ENCODE measurements at places on chromosomes 2 and 18.

GRCh38 chr18:3666526-3667254 lies 216.7 kb downstream of the TGIF1 start:
- DNase-seq = no peak
- H3K27me3 ChIP-seq = no peaks in the 10 kb centered on the region
- H3K4me1 ChIP-seq = peaks cover 4% of the 10 kb centered on the region
- no peak overlapping the region for H3K27ac ChIP-seq

GRCh38 chr2:24559473-24560113 lies 68.5 kb downstream of the NCOA1 start:
- DNase-seq = no peak
- no peak overlapping the region for H3K27ac ChIP-seq
- no peak overlapping the region for H3K4me3 ChIP-seq
- no peaks in the 10 kb centered on the region for H3K27me3 ChIP-seq
- peaks cover 16% of the 10 kb centered on the region for H3K4me1 ChIP-seq

DNA sequence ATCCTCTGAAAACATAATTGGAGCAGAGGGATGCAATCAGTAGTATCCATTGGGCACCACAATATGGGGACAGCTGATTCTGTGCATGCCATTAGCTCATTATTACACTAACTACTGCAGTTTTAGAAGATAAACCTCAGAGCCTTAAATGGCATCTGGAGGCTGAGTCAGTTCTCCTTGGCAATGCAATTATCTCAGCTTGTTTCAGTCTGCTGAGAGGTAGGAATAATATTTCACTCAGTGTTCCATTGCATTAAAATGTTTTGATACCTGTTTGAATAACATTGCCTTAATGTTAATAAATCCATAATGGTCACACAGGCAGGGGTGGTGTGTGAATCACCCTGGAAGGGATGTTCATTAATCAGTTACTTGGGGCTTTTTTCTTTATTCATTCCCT lies 309.6 kb downstream of the LRRTM1 start:
- no peaks in the 10 kb centered on the region for H3K36me3 ChIP-seq
- H3K27me3 ChIP-seq = no peaks in the 10 kb centered on the region
- H3K27ac ChIP-seq = no peak overlapping the region
- no peak overlapping the region for H3K4me3 ChIP-seq
- DNase-seq = no peak

- peaks cover 18% of the 10 kb centered on the region for H3K36me3 ChIP-seq
- no peaks in the 10 kb centered on the region for H3K27me3 ChIP-seq
- H3K4me3 ChIP-seq = no peak overlapping the region
- no peaks in the 10 kb centered on the region for H3K4me1 ChIP-seq
- DNase-seq = no peak
Observed at GRCh38 chr2:169838743-169839489, 11.7 kb downstream of the UBR3 start.

- H3K27me3 ChIP-seq = no peaks in the 10 kb centered on the region
- no peaks in the 10 kb centered on the region for H3K4me1 ChIP-seq
- no peak for DNase-seq
- no peaks in the 10 kb centered on the region for H3K36me3 ChIP-seq
- no peak overlapping the region for H3K4me3 ChIP-seq
Observed at GRCh38 chr2:58649756-58650155, 408.6 kb upstream of the FANCL start.

DNA sequence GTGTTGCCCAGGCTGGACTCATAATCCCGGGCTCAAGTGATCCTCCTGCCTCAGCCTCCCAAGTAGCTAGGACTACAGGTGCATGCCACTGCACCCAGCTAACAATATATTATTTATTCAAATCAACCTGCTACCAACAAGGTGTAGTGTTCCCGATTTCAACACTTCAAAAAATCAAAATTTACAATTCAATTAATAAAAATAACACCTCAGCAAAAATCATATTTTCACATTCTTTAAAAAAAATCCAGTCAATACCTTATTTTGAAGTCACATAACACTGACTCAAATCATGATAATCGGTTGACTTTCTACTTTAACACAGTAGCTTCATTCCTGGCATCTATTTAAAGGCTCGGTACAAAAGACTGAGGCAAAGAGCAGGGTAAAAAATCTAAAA lies 7.2 kb downstream of the GPR75 start:
- H3K4me1 ChIP-seq = no peaks in the 10 kb centered on the region
- no peaks in the 10 kb centered on the region for H3K36me3 ChIP-seq
- H3K27ac ChIP-seq = no peak overlapping the region
- H3K4me3 ChIP-seq = no peak overlapping the region
- H3K27me3 ChIP-seq = no peaks in the 10 kb centered on the region
- DNase-seq = no peak

DNA sequence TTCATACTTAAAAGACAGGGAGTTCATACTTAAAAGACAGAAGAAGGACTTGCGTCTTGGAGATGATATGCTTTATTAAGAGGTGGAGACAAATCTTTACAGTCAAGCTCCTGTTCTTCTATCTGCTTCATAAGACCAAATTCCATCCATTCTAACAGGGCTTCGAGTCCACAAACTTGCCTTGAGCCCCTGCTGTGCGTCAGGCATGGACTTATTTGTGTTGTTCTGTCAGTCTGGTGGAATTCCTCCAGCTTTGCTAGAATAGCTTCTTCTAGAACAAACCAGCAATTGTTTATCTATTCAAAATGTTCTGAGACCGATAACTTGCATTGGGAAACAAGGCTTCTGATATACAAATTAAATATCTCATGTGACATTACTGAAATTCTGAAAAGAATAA lies 73.9 kb upstream of the SOX11 start:
- no peaks in the 10 kb centered on the region for H3K4me1 ChIP-seq
- no peaks in the 10 kb centered on the region for H3K36me3 ChIP-seq
- no peak for DNase-seq

- H3K4me1 ChIP-seq = no peaks in the 10 kb centered on the region
- no peaks in the 10 kb centered on the region for H3K36me3 ChIP-seq
- no peak overlapping the region for H3K4me3 ChIP-seq
Observed at GRCh38 chr2:191800874-191801273, 46.0 kb downstream of the CAVIN2 start.

- DNase-seq = no peak
- H3K27me3 ChIP-seq = no peaks in the 10 kb centered on the region
- H3K4me3 ChIP-seq = no peak overlapping the region
Observed at GRCh38 chr2:184879671-184880070, 281.3 kb downstream of the ZNF804A start.

DNA sequence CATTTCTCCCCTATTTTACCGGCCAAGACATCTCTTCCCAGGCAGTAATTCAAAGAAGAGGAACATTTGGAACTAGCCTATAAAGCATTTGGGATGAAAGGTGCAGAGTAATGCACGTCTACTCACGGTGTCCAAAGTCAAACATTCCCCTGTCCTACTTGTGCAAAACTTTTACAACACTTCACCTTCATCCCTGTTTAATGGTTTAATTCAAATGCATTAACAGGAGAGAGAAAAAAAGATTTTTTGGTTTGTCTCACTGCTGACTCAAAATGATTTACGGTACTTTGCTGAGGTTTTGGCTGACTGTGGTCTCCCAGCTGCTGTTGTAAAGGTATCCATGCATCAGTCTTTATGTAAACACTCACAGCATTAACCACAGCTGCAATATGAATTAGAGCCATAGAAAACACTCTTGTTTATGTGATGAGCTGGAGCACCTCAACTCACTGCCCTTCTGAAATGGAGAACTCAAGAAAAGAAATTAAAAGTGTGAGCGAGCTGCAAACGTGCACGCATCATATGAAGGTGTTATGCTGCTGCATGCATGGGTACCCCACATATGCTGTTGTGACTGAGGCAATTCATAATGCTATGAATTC lies 220.5 kb downstream of the PIEZO2 start:
- no peaks in the 10 kb centered on the region for H3K27me3 ChIP-seq
- DNase-seq = no peak
- H3K36me3 ChIP-seq = no peaks in the 10 kb centered on the region
- H3K4me1 ChIP-seq = no peaks in the 10 kb centered on the region
- H3K27ac ChIP-seq = peak overlapping the region; percentile 78
- H3K4me3 ChIP-seq = no peak overlapping the region
